ENCODE measurements at places on chromosomes 5 and 9.

- no peak for DNase-seq
Observed at GRCh38 chr5:82717738-82718137, 359.5 kb downstream of the TMEM167A start.

DNA sequence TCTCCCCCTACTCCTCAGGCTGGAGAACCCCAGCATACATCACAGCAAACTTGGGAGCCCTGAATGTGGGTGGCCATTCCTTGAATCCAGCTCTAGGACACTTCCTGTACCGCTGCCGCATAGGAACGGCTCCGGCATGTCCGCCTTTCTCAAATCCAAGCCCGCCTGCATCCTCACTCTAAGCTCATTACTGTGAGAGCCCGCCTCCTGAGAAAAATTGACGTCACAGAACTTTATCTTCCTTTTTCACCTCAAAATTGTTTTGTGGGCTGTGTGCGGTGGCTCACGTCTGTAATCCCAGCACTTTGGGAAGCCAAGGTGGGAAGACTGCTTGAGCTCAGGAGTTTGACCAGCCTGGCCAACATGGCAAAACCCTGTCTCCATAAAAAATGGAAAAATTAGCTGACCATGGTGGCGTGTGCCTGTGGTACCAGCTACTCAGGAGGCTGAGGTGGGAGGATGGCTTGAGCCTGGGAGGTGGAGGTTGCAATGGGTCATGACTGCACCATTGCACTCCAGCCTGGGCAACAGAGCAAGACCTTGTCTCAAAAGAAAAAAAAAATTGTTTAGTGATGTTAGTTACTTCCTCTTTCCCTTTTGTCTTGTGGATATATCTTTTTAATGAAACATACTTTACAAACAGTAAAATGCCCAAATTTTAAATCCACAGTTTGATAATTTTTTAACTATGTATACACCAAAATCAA, 22.8 kb downstream of the RNF44 start:
- DNase-seq: no peak

GRCh38 chr5:42591015-42591414, 165.6 kb upstream of the CCDC152 start:
- no peak for DNase-seq

DNA sequence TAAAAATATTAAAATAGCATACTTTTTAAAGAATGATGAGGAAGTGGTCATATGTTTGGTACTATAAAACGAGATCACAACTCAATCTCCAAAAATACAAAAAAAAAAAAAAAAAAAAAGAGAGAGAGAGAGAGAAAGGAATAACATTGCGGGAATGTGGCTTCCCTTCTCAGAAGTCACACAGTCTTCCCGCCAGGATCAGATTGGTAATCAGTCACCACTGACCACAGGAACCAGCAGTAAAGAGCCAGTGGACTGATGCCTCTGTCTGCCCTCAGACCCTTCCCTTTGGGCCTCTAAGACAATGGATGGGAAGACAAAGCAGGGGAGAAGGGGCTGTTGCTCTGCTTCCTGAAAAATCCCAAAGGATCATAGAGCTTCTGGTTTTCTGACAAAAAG, 104.9 kb downstream of the KLHL3 start:
- DNase-seq: no peak

DNA sequence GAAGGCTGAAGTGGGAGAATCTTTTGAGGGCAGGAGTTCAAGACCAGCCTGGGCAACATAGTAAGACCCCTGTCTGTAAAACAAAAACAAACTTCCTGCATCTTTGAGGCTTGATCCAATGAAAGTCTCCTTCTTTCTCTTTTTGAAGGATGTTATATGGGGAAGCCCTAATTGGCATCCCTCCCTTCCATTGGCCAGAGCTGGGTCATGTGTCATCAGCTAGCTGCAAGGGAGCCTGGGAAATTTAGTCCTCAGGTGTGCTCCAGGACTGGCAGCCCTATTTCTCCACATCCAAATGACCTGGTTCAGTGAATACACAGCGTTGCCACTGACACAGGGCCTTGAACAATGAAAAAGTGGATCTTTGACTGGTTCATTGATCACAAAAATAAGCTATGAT, 9.0 kb upstream of the IER5L start:
- no peak for DNase-seq

GRCh38 chr5:1431021-1431811, 14.0 kb downstream of the SLC6A3 start:
- no peak for DNase-seq

DNA sequence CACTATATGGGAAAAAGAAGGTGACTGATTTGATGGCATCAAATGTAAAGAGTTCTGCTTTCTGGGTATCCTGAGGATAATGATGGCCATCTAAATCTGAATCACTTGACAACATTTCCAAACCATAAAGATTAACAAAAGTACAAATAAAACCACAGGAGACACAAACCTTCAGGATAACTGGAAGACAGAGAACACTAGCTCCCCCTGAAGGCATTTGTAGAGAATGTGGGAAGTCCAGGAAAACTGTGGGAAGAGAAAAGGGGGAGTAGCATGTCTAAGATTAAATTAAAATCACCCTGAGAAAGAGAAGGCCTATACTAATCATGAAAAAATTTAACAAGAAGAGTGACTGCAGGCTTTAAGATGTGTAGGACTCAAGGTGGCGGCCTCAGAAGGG, 116.2 kb downstream of the PRELID2 start:
- DNase-seq: no peak

GRCh38 chr5:35041261-35041660, 6.5 kb downstream of the AGXT2 start:
- DNase-seq: no peak

- DNase-seq: no peak
Observed at GRCh38 chr9:128911529-128912035, 9.2 kb upstream of the PHYHD1 start.

GRCh38 chr9:111068771-111069170, 30.5 kb upstream of the LPAR1 start:
- DNase-seq: no peak

DNA sequence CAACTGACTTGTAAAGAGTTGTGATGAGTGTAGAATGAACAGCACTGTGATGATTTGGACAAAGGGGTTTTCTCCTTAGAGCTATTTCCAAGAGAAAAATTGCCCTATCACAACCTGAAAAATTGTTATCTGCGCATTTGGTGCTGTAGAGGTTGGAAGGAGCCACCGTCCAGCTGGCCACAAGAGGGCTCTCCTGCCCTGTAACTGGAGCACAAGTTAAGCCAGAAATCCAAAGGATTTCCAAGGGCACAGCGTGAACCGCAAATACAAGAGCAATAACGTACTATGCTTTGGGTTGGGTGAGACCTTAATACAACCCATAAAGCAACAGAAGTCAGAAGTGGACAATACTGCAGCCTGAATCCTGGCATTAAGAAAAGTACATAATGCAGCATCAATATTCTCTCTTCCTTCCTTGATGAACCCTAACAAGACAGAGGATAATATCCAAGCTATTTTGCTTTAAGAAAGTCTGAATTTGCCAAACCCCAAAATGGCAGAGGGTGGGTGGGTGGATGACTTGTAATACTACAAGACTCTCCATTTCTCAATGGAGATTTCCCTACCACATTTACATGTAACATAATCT, 56.8 kb upstream of the SMIM32 start:
- DNase-seq: peak; percentile 25

DNA sequence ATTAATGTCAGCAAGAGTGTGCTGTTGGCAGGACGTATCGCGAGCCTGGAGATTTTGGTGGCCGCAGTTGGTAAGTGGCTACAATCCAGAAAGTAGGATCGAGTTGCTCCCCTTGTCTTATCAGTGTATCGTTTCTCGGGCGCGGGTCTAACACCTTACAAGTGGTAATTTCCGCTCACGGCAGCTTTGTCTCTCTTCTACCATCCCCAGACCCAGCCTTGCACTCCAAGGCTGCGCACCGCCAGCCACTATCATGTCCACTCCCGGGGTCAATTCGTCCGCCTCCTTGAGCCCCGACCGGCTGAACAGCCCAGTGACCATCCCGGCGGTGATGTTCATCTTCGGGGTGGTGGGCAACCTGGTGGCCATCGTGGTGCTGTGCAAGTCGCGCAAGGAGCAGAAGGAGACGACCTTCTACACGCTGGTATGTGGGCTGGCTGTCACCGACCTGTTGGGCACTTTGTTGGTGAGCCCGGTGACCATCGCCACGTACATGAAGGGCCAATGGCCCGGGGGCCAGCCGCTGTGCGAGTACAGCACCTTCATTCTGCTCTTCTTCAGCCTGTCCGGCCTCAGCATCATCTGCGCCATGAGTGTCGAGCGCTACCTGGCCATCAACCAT, 1.1 kb downstream of the PTGER4 start:
- peak; percentile 64 for DNase-seq

- no peak for DNase-seq
Observed at GRCh38 chr9:89811356-89811755, 206.5 kb downstream of the GADD45G start.

DNA sequence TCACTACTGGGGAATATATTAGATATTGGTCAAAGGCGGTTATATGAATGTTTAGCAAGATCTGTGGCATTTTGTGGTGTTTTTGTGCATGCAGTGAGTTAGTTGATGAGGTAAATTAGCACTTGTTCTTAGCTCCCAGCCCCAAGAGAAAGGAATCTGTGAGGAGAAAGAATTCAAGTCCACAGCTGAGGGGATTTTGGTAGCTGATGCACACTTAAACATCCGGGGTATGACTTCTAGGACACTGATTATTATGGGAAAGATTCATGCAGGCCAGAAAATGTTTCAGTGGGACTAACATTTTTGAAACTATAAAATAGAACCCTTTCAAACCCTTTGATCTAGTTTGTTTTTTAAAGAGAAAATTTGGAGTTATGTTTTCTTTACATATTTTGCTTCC, 118.2 kb upstream of the RPS23 start:
- DNase-seq: no peak

DNA sequence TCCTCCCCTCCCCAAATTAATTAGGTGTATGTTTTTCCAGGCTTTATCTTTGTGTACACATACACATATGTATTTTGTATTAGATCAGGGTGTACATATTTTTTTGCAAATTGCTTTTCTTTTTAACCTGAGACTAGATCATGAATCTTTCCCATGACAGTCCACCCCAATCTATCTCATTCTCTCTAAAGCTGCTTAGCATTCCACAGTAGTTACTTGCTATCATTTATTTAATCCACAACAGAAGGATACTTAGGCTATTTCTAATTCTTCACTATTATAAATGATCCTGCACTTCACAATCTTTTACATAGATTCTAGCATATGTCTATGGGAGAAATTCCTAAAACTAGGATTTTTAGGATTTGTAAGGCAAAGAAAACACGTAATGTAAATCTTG, 43.9 kb downstream of the SH3RF2 start:
- DNase-seq: no peak

DNA sequence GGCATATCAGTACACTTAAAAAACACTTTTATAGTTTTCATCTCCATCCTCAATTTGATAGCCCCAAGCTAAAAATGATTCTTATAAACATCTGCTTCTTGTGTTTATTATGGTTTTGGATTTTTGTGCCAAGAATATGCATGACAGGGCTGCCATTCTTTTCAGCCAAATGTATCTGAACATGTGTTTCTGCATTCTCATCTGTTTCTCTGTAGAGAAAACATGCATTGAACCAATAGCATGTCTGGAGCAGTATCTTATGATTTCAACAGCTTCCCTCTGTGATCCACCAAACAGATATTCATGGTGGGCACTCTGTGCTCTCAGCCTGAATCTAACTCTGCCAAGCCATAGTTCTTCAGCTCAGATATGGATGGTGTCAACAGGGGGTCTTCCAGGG, 99.3 kb upstream of the ERCC6L2 start:
- DNase-seq: no peak

- no peak for DNase-seq
Observed at GRCh38 chr5:135628771-135629563, 50.2 kb upstream of the CXCL14 start.

DNA sequence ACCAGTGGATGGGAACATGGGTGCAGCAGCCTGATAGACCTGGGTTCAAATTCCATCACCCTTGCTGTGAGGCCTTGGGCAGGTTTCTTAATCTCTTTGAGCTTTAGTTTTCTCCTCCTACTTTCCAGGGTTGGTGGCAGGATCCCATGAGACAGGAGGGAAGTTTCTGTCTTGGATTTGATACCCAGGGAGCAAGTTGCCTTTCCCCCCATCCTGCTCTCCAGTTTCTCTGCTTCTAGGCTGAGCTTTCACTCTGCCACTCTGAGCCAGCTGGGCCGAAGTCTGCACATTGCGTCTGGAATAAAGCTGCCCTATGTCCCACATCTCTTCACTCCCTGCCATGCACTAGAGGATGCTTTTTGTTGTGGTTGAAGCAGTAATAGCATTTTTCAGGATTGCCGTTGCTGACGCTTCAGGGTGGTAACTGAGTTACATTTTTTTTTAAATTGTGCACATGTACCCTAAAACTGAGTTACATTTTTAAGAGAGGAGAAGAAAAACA, 40.5 kb upstream of the ANGPTL2 start:
- DNase-seq: no peak

DNA sequence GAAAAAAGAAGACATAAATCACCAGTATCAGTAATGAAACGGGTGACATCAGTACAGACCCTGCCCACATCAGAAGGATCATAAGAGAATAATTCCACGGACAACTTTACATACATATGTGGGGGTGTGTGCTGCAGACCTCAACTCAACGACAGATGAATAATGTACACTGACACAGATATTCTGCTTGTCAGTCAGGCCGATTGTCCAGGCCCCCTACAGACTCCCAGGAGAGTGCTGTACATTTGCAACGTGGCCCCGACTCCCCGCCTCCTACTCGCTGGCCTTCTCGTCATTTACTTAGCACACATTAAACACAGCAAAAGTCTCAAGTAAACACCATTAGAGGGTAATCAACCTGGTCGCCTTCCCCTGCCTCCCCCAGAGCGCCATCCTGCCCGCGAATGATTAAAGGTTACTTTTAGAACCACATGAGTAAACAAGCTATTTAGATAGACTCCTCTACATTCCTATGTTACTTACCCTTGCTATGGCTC, 3.5 kb upstream of the TMED9 start:
- DNase-seq: peak; percentile 34

GRCh38 chr5:160134332-160134731, 15.1 kb upstream of the PWWP2A start:
- DNase-seq: no peak

DNA sequence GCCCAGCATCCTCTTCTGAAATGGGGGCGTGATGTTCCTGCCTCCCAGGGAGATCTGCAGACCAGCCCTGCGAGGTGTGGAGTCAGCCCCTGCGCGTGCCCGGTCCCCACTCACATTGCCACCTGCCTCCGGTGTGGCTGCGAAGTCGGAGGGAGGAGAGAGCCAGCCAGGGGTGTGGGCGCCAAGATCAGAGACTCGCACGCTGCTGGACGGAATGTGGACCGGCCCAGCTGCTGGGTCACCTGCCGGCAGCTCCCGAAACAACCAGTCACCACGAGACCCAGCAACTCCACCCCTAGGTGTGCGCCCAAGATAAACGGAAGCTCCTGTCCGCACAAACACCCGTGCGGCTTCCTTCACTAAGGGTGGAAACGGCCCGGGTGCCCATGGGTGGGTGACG, 51.1 kb upstream of the EGFL7 start:
- DNase-seq: no peak

DNA sequence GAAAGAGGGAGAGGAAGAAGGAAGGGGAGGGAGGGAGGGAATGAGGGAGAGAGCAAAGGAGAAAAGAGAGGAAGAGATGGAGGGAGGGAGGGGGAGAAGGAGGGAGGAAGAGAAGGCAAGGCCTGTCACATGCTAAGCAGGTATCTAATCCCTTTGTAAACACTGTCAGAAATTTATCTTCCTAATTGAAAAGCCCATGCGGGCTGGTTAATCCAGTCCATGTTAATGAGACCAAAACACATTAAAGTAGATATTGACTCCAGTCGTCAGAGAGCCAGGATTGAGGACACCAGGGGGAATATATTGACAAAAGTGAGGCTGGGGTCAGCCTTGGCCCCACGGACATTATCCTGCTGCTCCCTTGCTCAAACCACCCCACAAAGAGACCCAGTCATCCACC, 37.4 kb upstream of the ALDH1B1 start:
- DNase-seq: no peak

- DNase-seq: no peak
Observed at GRCh38 chr5:175866377-175866907, 4.9 kb upstream of the CPLX2 start.
